Mammary epithelial cell (primary cell): ENCODE measurements at places on chromosomes 11 and 22. TPM values are rescaled to one million over a fixed set of nuclear protein-coding genes. Genes with fewer than 3 reads are reported as not detected.

TNNT3 gene
- total RNA-seq: not detected

TSGA10IP gene
- total RNA-seq: not detected in 2 replicates

IFITM2 gene
- total RNA-seq: 4.7 TPM

JAML gene
- total RNA-seq: not detected in 2 replicates

OR6A2 gene
- total RNA-seq: 0.83 TPM

C1QTNF5 gene
- total RNA-seq: not detected in 2 replicates

EFCAB6 gene
- 2.0 TPM for total RNA-seq

KRTAP5-11 gene
- not detected for total RNA-seq

RIMBP3C gene
- not detected for total RNA-seq

- no peak for DNase-seq
Measured at GRCh38 chr11:75576017-75576416, 14.0 kb downstream of the SERPINH1 start.

DNA sequence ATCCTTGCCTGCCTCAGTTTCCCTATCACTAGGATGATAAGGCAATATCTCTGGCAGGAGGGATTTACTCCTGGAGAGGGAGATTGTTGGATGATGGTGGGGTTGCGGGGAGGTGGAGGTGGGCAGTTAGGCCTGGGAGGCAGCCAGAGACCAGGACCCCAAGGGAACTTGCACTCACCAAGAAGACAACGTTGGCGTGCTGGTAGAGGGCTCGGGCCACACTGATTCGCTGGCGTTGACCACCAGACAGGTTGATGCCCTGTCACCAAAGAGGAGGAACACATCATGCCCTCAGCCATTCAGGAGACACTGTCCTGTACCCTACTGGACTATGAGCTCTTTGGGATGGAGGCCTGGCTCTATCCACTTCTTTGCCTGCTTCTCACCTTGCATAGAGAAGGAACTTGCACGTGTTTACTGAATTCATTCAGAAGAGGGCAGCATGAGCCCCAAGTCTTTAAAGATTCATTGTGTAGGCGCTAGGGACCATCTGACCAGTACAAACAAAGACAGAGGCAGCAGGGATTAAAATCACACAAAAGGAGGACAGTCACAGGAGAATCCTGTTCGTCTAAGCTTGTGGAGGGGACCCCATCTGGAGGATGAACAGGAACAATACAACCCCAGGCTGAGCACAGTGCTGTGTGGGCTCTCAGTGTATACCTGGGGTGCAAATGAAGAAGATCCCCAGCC is 24.2 kb upstream of the KCNJ11 start:
- DNase-seq: no peak

- DNase-seq: no peak
Measured at GRCh38 chr11:117618982-117619355, 178.0 kb downstream of the DSCAML1 start.

DNA sequence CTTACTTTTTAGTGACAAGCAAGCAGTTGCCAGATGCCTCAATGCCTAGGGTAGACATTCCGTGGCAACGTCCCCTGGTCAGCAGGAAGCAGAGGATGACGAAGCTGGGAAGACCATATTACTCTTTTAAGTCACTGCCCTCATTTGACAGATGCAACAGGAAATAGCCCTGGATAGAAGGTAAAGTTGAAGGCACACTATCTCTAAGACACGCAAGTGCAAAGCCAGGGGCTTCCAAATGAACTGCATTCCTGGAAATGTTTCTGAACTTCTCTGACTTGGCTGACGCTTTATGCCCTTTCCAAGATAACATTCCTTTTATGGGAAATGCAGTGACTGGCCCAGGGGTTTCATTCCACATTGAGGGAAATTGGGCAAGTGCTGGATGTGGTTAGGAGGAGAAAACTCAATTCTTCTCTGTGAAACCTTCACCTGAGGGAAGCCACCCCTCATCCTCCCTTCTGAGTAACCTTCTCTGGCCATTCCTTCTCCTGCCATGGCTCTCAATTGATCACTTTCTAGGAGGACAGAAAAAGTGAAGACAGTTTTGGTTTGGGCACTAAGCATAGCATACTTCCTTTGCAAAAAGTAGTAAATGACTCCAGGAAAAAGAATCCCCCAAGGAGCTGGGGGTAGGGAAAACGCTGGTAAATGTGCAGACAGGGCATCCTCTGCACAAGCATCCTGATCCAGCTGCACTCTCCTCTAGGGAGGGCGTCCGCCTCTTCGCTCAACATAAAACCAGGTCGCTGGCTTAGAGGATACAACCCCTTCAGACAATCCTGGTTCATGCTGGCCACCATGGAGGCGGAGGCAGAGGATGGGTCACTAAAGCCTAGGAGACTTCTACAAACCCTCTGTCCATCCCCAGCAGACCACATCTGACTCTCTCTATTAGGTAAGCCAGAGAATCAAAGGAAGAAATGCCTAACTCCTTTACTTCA is 14.5 kb downstream of the PCSK7 start:
- DNase-seq: no peak

- DNase-seq: no peak
Measured at GRCh38 chr22:20786536-20786979, 12.6 kb downstream of the SERPIND1 start.

DNA sequence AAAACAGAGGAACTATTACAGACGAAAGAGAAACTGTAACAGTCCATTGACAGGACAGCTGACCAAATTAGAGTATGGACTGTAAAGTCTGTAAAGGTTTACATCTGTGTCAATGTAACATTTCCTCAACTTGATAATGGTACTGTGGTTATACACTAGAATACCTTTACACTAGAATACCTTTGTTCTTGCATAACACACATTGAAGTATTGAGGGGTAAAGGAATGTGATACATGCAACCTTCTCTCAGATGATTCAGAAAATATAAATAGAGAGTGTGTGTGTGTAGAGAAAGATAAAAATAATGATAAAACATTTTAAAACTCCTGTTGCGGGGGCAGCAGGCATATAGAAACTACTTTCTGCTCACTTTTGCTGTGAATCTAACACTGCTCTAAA is 5.6 kb upstream of the EEF1G start:
- no peak for DNase-seq

GRCh38 chr11:45737056-45737455 is 67.9 kb upstream of the SLC35C1 start:
- peak; percentile 81 for DNase-seq

- DNase-seq: no peak
Measured at GRCh38 chr11:77384571-77384970, 83.1 kb upstream of the GDPD4 start.
